AG09309 (cell line): ENCODE measurements at places on chromosomes 6 and 20.

DNA sequence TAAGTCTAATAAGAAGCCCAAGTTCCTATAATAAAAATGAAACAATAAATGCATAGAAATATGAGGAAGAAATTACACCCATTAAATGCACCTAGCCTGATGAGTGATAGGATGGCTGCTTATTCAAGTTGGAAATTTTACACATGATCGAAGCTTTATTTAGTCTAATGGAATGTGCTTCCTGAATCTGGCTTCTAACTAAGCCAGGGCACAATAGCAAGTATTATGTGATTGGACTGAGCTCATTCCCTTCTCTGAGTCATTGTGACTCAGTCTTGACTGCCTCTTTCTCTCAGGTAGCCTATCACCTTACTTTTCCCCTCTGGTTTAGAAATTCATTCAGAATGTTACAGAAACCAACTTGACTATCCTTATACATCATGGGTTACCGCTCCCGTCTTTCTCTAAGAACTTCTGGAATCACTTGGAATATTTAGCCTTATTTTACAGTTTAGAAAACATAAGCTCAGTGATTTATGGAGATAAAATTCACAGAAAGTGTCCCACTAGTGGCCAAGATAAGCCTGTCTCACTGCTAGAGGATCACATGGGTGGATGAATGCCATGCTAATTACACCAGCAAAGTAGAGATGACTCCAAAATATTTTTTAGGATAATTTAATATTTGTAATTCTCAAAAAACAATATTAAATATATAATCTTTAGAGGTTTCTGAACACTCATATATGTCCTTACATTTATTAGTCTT lies 505.3 kb upstream of the JAG1 start:
- no peak for DNase-seq

DNA sequence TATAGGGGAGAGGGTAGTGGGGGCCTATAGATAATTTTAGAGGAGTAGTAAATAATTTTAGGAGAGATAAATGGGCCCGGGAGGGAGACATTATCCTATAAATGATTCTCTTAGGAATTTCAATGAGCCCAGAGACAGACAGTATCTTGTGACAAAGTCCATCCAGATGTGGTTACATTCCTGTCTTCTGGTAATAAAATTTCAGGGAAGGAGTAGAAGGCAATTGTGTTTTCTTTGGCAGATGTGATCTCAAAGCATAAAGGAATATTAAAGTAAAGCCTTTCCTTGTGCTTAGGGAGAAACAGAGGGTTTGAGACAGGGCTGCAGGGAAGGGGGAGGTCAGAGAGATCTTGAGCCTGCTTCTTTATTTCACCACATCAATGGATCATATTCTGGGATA lies 979.8 kb upstream of the GJE1 start:
- DNase-seq = peak; percentile 50

- DNase-seq = no peak
Measured at GRCh38 chr6:90425161-90425641, 128.6 kb upstream of the BACH2 start.

- no peak for DNase-seq
Measured at GRCh38 chr20:47456041-47456537, 45.6 kb upstream of the NCOA3 start.

- peak; percentile 20 for DNase-seq
Measured at GRCh38 chr6:13194852-13195251, 133.5 kb downstream of the TBC1D7 start.
